Non-pigmented ciliary epithelial cell (primary cell): ENCODE measurements at places on chromosomes 13 and 19.

DNA sequence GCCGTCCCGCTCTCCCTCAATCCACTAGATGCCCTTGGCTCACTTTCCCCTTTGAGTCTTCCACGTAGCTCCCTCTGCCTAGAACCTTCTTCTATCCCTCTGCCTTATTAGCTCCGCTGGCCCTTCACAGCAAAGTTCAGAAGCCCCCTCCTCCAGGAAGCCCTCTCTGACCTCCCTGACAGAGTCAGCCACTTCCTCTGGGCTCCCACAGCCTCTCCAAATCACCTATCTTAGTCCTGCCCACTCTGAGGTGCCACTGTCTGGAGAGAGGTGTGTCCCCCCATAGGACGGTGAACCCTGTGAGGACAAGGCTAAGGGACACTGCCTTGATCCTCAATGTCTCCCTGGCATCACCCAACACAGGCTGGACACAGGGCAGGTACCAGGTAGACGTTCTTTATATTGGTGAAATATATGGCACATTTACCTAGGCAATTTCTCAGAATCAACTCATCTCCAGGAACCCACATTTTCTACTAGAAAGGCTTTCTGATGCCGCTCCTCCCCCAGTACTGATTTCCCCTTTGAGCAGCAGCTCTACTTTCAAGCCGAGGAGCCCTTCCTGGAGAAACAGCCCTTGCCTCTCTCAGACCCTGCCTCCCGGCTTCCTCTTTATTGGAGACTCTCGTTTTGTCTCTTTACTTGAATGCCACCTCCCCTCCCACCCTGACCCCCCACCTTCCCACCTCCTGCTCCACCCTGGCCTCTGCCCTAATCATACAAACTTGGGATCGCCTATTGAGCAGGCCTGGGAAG is 3.4 kb upstream of the TGFB1 start:
- no peak for DNase-seq

GRCh38 chr13:48356750-48357149 is 53.2 kb downstream of the RB1 start:
- no peak for DNase-seq

DNA sequence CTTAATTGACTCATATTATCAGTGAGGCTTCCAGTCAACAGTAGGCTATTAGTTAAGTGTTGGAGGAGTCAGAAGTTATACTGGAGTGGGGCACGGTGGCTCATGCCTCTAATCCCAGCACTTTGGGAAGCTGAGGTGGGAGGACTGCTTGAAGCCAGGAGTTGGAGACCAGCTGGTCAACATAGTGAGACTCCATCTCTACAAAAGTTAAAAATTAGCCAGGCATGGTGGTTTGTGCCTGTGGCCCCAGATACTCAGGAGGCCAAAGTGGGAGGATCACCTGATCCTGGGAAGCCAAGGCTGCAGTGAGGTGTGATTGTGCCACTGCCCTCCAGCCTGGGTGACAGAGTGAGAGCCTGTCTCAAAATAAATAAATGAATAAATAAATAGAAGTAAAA is 53.2 kb downstream of the COMP start:
- no peak for DNase-seq

GRCh38 chr13:110400786-110401533 is 93.9 kb downstream of the COL4A2 start:
- no peak for DNase-seq

DNA sequence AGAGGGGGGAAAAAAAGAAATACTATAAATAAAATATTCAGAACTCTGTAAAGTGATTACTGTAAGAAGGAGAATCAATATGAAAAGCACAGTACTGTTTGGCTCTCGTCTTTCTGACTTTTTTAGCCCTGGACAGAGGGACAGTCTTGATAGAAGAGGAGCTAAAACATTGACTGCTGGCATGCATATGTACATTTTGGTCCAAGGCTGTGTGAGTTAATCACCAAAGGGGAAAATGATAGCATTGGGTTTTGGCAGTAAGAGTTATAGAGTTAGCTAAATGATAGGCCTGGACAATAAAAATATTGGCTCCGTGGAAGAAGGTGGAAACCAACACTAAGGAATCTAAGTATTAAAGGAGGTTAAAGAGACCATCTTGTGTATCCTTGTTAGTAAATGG is 50.3 kb downstream of the RAP2A start:
- DNase-seq, result no peak

- no peak for DNase-seq
Observed at GRCh38 chr19:34481861-34482379, 362 bp downstream of the WTIP start.

DNA sequence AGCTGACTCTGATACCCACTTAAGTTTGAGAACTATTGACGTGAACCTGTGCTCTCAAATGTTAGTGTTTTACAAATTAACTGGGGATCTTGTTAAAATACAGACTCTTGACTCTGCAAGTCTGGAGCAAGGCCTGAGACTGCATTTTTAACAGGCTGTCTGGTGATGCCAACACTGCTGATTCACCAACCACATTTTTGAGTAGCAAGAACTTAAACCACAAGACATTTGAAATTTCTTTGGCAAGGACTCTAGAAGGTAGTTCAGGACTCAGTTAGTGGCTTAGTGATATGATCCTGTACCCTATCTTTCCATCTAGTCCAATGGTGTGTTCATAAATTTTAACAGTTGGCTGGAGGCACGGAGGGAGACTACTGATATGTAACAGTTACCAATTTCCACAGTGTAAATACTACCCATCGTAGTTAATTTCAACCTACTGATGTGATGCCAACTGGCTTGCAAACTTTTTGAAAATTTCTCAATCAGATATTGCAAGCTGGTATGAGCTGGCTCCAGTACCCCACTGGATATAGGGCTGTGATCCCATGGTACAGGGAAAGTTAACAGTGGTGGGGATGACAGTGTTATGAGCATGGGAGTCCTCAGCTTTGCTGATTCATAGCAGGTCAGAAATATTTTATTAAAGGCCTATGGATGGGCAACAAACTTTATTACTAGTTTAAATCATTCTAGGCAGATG is 255.1 kb downstream of the TBC1D4 start:
- DNase-seq, result peak; percentile 79

- no peak for DNase-seq
Observed at GRCh38 chr13:44363631-44364344, 9.8 kb upstream of the SERP2 start.

DNA sequence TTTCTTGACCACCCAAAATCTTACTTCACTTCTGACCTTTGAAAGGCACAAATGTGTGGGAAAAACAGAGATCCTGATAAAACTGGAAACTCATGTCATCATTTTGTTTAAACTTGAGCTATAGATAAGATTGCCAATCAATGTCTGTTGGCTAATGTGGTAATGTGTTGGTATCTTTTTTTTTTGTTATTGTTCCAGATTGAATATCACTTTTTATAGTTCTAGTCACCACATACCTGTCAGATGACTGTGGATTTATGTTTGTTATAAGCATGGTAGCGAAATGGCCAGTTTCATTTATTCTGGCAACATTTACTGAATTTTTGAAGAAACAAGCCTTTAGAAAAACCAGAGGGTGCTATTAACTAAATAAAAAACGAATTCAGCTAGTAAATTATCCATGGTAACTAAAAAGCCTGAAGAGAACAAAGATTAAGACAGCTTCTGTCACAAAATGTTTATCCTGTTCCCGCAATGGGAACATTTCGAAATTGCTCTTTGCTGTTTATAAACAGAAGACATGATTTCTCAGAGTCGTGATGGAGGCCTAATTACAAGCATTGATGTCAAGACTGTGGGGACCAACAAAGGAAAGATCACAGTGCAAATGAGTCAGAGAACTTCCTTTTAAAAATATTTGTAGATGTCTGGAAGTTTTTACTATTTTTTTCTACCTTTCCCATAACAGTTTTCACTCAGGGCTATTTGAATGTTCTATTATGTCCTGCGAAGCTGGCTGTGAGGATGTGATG is 82.9 kb upstream of the POSTN start:
- DNase-seq, result peak; percentile 80

GRCh38 chr13:71870100-71870499 is 3.1 kb upstream of the DACH1 start:
- no peak for DNase-seq

- DNase-seq, result no peak
Observed at GRCh38 chr19:33713194-33713593, 83.5 kb upstream of the KCTD15 start.

GRCh38 chr19:55598034-55598433 is 1.3 kb downstream of the FIZ1 start:
- no peak for DNase-seq

GRCh38 chr13:105974380-105974779 is 561.1 kb downstream of the EFNB2 start:
- no peak for DNase-seq

DNA sequence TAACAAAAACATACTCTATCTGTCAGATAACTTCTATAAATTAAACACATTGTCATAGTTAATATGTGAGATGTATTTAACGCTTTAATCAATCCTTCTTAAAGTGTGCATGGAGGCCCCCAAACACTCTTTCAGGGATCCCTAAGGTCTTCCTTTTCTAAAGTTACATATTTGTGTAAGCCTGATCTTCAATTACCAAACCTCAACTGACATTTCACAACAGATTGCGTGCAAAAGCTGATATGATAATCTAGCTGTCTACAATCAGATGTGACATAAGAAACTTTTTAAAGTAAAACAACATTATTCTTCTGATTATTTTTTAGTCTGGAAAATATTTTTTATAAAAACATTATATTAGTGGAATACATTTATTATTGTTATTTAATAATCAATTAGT is 1850.4 kb downstream of the OLFM4 start:
- no peak for DNase-seq

- no peak for DNase-seq
Observed at GRCh38 chr19:843836-844545, 3.2 kb downstream of the PRTN3 start.

- peak; percentile 43 for DNase-seq
Observed at GRCh38 chr19:52993342-52994178, 20.2 kb upstream of the ERVV-1 start.

DNA sequence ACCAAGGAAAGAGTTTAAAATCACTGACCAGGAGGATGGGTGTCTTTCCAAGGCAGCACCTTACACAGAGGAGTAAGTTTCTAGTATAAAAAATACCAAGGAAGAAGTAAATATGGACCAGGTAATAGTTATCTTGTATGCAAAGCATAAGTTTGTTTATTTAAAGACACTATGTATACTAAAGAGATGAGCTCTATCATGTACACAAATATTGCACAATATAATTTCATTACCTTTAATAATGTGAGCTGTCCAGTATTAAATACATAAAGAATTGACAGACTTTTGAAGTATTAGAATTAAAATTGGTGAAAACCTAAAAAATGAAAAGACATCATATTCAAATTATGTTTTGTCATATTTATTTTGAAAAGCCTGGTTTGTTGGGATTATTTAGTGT is 322.0 kb upstream of the MIR17HG start:
- no peak for DNase-seq

DNA sequence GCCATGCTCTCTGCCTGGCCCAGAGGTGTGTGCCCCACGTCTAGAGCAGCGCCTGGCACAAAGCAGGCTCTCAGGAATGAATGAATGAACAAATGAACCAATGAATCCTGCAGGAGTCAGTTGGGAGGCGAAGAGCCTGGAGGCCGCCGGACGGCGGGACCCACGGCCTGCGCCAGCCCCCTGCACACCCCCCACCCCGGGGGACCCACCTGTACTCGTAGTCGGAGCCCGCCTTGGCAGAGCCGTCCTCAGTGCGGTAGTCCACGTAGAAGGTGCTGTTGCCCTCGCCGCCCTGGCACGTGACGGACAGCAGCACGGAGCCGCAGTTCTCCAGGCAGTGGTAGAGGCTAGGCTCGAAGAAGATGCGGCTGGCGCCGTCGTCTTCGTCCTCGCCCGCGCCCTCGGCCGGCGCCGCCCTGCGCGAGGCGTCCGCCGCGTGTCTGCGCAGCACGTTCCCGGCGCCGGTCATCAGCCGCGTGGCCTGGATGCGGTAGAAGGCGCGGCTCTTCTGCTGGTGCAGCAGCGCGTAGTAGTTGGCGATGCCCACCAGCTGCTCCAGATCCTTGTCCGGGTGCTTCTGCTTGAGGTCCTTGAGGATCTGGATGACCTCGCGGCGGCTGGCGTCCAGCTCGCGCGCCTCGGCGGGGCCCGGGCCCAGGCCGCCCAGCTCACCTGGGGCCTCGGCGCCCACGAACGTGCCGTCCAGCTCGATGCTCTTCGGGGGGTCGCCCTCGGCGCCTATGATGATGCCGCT is 14.8 kb downstream of the SLC8A2 start:
- no peak for DNase-seq
